Stimulated activated CD4-positive, alpha-beta T cell treated with anti-CD3 and anti-CD28 coated beads, Interleukin-1b, Interleukin-23, amount 100 ng/mL, for 24 hours (primary cell): ENCODE measurements at places on chromosomes 13 and 19.

GRCh38 chr19:18777301-18778075 lies 13.6 kb downstream of the COMP start:
- no peak for DNase-seq

- DNase-seq, result no peak
Observed at GRCh38 chr13:113776231-113777125, 17.5 kb downstream of the TMEM255B start.

DNA sequence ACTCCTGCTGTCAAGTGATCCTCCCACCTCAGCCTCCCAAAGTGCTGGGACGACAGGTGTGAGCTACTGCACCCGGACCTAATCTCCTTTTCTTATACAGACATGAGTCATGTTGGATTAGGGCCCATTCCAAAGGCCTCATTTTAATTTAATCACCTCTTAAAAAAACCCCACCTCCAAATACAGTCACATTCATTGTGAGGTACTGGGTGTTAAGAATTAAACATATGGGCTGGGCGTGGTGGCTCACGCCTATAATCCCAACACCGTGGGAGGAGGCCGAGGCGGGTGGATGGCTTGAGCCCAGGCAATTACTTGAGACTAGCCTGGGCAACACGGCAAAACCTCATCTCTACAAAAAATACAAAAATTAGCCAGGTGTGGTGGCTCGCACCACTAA lies 46.6 kb downstream of the PIN1 start:
- no peak for DNase-seq

GRCh38 chr19:33394723-33395560 lies 21.4 kb downstream of the CEBPG start:
- no peak for DNase-seq

DNA sequence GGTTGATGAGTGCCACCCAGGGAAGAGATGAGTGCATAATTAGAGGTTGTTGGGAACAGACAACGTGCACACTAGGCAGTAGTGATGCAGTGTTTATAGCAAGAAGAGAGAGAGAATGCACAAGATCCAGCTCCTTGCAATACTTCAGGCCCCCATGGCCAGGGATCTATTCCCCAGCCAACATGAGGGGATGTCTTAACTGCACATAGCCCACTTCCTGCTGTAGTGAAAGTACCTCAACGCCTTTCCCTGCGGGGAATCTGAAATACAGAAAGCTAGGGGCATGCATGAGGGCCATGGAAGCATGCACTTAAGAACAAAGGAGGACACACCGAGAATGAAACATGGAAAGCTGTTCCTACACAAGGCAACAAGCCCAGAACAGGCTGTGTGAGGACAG lies 636.7 kb upstream of the GPC6 start:
- DNase-seq, result no peak

GRCh38 chr19:42285541-42285941 lies 16.4 kb upstream of the PRR19 start:
- DNase-seq, result no peak

- DNase-seq, result peak; percentile 70
Observed at GRCh38 chr19:42132851-42133528, 744 bp upstream of the POU2F2 start.

GRCh38 chr19:54572696-54573311 lies 786 bp upstream of the LILRA2 start:
- DNase-seq, result no peak

DNA sequence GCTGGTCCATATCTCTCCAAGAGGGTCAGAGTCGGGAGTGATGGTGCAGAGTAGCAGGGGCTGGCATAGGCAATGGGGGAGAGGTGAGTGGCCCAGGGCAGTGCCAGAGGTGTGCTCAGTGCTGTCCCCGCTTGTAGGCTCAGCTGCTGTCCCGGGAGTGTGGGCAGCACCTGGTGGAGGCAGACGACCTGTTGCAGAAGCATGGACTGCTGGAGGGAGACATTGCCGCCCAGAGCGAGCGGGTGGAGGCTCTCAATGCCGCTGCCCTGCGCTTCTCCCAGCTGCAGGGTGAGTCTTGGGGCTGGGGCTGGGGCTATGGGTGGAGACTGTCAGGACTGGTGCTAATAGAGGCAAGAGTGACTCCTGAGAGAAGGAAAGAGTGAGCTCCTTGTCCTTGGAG lies 39.3 kb downstream of the SPTBN4 start:
- no peak for DNase-seq

DNA sequence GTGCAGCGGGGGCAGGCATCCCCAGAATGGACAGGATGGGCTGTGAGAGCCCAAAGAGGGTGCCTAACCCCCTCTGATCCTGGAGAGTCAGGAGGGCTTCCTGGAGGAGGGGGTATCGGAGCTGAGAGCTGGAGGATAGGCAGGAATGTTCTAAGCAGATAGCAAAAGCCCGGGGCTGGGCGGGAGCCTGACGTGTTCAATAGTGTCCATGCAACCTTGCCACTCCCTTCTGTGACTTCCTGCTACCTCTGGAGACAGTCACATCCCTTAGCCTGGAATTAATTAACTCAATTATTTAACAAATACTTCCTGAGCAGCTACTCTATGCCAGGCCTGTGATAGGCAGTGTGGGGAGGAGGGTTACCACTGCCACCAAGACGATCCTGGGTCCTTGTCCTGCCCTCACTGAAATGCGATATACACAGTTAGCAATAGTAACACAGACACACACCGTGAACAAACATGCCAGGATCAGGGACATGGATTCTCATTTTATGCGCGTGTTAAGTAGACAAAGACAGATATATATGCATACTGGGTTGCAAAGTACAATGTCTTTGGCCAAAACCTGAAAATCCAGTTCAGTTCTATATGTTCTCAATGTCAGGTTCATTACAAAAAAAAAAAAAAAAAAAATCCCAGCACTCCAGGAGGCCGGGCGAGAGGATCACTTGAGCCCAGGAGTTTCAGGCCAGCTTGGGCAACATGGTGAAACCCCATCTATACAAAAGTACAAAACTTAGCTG lies 10.7 kb downstream of the AP2S1 start:
- DNase-seq, result no peak

GRCh38 chr19:50632151-50632835 lies 7.4 kb downstream of the SYT3 start:
- DNase-seq, result no peak

DNA sequence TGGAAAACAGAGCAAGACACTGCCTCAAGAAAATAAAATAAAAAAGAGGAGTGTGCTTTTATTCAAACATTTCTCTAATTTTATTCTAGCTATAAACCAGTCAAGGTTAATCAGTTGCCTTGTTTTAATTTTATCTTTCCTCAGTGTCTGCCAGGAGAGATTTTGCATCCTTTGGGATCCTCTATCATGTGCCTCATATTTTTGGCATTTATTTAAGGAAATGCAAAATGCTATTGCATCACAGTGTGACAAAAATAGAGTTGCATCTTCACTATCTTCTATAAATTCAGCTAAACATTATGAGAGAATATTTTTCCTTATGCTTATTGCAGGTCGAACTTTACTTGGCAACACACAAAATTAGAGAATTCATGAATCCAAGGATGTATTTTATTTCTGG lies 639.0 kb upstream of the KLF12 start:
- DNase-seq, result no peak

GRCh38 chr19:45645068-45645630 lies 6.0 kb upstream of the EML2 start:
- DNase-seq, result no peak

DNA sequence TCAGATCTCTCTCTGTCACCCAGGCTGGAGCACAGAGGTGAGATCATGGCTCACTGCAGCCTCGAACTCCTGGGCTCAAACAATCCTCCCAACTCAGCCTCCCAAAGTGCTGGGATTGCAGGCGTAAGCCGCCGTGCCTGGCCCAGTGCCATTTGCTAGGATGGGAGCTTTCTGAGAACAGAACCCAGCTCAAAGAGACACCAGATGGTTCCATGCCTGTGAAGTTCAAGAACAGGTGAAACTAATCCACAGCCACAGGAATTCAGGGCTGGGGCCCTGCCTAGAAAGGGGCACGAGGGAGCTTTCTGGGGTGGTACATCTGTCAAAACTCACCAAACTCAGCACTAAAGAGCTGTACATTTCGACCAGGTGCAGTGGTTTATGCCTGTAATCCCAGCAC lies 4.2 kb downstream of the SLC7A9 start:
- no peak for DNase-seq

DNA sequence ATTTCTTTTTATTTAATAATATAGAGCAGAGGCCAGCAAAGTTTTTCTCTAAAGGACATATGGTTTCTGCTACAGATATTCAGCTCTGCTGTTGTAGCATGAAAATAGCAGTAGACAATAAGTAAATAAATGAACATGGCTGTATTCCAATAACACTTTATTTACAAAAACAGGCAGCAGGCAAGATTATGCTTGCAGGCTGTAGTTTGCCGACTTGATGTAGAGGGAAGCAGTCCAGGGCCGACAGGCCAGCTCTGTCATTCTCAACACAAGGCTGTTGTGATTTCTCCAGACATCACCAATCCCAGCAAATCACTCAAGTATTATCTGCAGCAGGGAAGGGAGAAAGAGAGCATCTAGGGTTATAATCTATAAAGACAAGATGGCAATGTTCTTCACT lies 1062.5 kb upstream of the PCDH9 start:
- DNase-seq, result no peak

DNA sequence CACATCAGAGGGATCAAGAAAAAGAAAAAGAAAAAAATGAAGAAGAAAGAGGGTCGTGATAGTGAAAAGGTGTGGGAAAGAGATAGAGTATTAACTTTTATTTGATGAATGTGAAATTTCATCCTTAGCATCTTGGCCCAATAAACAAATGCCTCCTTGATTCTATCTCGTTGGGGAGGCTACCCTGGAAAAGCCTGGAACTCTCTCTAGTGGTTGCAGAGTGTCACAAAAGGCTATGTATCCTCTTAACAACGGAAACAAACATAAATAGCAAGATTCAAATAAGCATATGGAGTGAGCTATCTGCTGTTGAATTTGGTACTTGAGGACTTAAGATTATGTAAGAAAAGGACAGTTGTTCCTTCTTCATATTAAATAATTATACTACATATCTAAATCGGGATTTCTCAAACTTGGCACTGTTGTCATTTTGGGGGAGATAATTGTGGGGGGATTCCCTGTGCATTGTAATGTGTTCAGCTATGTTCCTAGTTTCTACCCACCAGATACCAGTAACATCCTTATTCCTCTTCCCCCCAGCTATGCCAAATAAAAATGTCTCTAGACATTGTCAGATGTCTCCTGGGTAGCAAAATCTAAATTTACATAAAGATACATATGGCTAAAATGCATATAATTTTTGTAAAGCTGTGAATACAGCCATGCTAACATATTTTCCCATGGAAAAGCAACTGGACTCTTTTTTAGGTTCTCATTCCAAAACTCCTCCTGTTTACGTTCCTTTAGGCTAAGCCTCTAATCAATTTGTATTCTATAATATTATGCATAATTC lies 557.2 kb downstream of the DCT start:
- no peak for DNase-seq

DNA sequence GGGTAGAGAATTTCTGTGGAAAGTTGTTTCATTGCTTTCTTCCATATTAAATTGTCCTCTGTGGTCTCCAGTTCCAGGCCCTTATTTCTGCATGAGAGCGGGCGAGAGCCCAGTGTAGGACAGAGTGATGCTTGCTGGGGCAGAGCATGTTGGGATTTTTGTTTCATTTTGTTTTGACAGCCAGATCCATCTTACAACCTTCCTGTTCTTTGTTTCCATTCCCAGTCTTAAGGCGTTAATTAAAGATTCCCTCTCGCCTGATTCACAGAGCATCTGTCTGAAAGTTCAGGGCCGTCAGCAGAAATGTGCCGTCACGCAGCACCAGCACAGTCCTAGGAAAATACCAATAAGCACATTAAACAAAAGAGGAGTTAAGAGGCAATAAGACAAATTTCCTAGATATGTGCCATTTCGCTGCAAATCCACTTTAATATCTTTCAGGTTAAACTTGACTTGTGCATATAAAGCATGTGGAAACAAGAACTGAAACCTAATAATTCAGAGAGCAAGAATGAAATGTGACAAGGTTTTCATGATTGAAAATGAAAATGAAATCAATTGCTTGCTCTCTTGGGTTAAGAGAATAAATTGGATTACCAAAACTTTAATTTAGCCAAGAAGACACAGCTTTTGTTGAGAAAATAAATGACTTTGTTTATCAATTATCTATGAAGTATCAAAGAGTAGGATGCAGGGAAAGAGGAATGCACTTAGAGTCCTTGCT lies 210.7 kb upstream of the SLC10A2 start:
- DNase-seq, result no peak

- no peak for DNase-seq
Observed at GRCh38 chr13:76822698-76823267, 63.4 kb downstream of the KCTD12 start.

GRCh38 chr13:44120849-44121755 lies 241.4 kb downstream of the LACC1 start:
- DNase-seq, result no peak

DNA sequence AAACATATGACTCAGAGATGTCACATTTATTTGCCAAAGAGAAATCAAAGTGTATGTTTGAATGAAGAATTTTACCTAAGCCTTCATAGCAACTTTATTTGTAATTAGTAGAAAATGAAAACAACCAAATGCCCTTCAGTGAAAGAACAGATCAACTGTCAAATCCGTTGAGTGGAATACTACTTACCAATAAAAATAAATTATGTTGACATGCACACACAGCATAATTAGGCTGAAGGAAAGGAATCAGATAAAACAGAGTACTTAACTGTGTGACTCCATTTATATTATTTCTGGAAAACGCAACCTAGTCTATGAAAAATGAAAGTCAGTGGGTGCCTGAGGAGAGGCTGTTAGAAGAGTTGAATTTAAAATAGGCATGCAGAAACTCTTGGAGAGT lies 1034.6 kb upstream of the PCDH9 start:
- DNase-seq, result no peak

DNA sequence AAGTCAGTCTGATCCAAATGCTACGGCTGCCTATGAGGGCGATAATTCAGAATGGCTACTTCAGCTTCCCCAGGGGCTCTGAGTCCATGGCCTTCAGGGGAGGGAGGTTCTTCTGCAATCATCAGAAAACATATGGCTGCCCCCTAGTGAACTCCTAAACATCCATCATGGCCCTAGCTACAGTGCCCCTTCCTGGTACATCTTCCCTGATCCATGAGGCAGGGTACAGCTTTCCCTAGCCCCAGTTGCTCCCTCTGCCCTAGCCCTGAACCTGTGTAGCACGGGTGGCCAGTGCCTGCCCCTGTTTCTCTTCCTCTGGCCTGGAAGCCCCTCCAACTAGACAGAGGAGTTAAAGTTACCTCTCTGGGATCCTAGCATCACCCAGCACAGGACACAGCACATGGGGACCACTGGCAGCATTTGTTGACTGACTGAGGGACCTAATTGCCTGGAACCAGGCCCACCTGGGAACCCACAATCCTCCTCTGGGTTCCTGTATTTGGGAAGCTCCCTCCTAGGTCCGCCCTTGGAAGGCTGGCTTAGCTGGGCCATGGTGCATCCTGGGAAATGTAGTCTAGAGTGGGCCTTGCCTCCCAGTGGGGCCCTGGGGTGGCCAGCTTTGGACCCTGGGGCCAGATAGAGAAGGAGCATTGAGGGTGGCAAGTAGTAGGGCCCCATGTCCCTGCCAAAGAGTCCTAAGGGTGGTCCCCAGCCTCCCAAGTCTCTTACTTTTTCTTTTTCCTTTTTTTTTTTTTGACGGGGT lies 17.7 kb upstream of the SEMA6B start:
- no peak for DNase-seq

GRCh38 chr13:28529836-28530235 lies 34.9 kb upstream of the FLT1 start:
- DNase-seq, result no peak
